Activated CD4-positive, CD25-positive, alpha-beta regulatory T cell treated with anti-CD3 and anti-CD28 coated beads, Interleukin-2, amount 50 U/mL, for 16 hours (primary cell): ENCODE measurements at places on chromosomes 3 and 15.

DNA sequence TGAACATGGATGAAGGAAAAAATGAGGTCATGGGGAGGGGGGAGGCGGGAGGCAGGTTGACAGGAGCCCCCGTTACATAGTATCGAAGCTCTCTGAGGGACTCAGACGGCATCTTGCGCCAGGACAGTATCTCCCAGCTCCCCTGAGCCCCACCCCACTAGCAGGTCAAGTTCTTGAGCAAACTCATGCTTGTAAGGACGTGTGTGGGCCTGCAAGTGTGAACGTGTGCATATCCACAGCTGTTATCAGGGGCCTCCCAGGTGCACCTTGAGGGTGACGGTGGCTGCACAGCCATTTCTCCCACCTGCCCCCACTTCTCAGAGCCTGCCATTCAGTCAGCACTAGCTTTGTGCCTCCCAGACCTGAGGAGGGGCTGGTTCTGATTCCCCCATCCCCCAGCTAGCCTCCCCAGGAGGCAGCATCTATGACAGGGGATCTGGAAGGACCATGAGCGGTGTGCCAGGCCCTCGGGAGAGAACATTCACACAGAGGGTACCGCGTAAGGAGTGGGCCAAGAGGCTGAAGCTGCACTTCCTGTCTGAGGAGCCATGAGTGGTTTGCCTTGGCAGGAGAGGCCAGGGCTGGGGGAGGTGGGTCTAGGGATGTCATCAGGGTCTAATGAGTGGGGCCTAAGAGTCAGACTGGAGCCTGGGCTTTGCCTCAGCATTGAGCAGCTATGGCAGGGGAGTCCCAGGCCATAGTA, 2.9 kb downstream of the SEMA3F start:
- no peak for DNase-seq

GRCh38 chr15:75313116-75313845, 22.6 kb upstream of the COMMD4 start:
- no peak for DNase-seq

GRCh38 chr3:108804437-108804836, 18.1 kb upstream of the TRAT1 start:
- no peak for DNase-seq

GRCh38 chr15:88624156-88624970, 3.2 kb downstream of the AEN start:
- no peak for DNase-seq

GRCh38 chr3:186991470-186991869, 61.1 kb downstream of the ST6GAL1 start:
- DNase-seq, result no peak

- no peak for DNase-seq
These were observed at the start of gene FBLN2 for GRCh38 chr3:13548696-13549622. TSS of gene FBLN2 (plus strand) at chr3:13549125. CDS start at chr3:13570356, 21,231 bp downstream.
